Effector memory CD4-positive, alpha-beta T cell (primary cell): ENCODE measurements at places on chromosomes 2 and 18.

DNA sequence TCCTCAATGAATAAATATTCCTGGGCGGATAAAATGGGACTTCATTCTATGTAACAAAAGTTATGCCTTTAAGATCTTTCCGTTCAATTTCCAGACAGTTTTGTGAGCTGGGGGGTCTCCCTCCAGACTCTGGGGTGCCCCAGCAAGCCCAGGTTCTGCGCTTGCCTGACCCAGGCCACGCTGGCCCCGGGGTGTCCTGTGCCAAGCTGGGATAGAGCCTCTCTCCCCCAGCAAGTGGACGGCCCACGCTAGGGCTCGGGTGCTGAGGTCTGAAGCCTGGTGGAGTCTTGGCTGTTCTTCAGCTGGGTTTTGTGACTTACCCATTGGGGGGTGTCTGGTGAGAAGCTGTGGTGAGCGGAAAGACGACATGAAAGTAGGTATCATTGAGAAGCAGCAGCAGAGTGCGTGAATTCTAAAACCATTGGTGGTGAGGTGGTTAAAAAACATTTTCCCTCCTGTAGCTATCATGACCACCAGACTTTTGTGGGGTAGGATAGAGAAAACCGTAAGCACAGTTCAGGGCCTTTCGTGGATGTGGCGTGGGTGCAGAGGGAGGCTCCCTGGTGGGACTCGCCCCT lies 346.8 kb downstream of the ANAPC1 start:
- no peak for DNase-seq
- H3K27ac ChIP-seq = no peak overlapping the region
- peaks cover 3% of the 10 kb centered on the region for H3K4me1 ChIP-seq
- H3K4me3 ChIP-seq = no peak overlapping the region
- no peaks in the 10 kb centered on the region for H3K36me3 ChIP-seq

GRCh38 chr2:32200814-32201213 lies 35.1 kb downstream of the SLC30A6 start:
- H3K36me3 ChIP-seq = peaks cover 12% of the 10 kb centered on the region
- H3K27me3 ChIP-seq = no peaks in the 10 kb centered on the region
- no peak overlapping the region for H3K27ac ChIP-seq
- no peak overlapping the region for H3K4me3 ChIP-seq

DNA sequence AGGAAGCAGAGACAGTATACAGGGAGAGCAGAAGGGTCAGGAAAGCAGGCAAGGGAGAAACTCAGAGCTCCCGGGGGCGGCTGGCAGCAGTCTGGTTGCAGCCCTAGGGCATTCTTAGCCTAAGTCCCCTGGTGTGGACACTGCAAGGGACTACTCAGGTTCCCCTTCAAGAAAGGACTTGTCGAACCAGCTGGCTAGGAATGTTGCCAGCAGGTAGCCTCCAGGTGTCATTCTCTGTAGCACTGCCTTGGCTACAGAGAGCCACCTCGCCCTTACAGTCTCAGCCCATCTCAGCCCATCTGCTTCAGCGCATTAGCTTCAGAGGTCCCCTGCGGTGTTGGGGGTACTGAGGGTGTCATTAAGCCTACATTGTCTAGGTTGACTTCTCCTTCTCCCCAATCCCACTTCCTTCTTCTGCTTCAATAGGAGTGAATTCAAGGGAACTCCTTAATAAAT lies 11.3 kb upstream of the TMSB10 start:
- H3K4me1 ChIP-seq = peaks cover 37% of the 10 kb centered on the region
- H3K27me3 ChIP-seq = no peaks in the 10 kb centered on the region
- no peak for DNase-seq
- H3K27ac ChIP-seq = peak overlapping the region; percentile 62

DNA sequence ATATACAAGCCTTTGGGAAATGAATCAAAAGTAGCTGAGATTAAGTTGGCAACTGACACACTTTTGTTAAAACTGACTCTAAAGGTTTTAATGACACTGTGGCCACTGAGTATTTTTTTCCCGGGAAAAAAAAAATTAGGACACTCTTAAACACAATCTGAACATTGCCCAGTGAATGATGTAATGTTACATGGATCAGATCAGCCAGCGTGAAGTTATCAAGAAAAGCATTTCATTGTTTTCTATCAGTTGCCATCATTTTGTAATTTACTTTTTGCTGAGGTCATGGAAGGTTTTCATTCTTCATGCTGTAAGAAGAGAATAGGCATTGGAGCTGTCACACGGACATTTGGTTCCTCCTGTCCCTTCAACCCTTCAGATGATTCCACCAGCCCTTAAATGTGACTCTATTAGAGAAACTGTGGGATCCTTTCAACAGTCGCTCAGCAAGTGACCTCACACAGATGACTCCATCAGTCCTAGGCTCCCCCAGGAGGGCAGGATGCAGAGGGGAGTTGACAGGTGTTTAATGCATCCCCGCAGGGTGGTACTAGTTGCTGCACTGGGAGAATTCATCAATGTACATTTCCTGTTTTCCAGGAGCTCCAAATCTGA lies 164.2 kb downstream of the MGAT5 start:
- H3K27me3 ChIP-seq = no peaks in the 10 kb centered on the region
- no peak for DNase-seq
- no peaks in the 10 kb centered on the region for H3K4me1 ChIP-seq

- no peaks in the 10 kb centered on the region for H3K4me1 ChIP-seq
- H3K36me3 ChIP-seq = no peaks in the 10 kb centered on the region
- no peak overlapping the region for H3K27ac ChIP-seq
Observed at GRCh38 chr2:191311-192190, 72.3 kb downstream of the SH3YL1 start.

GRCh38 chr2:149612122-149612521 lies 24.5 kb upstream of the MMADHC start:
- no peaks in the 10 kb centered on the region for H3K36me3 ChIP-seq
- H3K27me3 ChIP-seq = no peaks in the 10 kb centered on the region
- H3K27ac ChIP-seq = no peak overlapping the region
- H3K4me1 ChIP-seq = no peaks in the 10 kb centered on the region
- DNase-seq = no peak

DNA sequence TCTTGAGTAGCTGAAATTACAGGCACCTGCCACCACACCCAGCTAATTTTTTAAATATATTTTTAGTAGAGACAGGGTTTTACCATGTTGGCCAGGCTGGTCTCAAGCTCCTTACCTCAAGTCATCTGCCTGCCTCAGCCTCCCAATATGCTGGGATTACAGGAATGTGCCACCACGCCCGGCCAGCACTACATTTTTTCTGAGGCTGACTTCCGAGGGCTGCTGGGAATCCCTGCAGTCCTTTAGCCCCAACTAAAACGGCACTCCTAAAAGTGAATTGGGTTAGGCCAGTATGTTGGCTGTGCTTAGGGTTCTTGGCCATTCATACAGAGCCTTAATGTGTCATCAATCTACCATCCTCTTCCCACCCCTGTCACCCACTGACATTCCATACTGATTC lies 375.4 kb downstream of the DCC start:
- H3K4me3 ChIP-seq = no peak overlapping the region
- H3K36me3 ChIP-seq = no peaks in the 10 kb centered on the region
- no peak overlapping the region for H3K27ac ChIP-seq
- H3K4me1 ChIP-seq = no peaks in the 10 kb centered on the region

GRCh38 chr2:56344771-56345170 lies 161.0 kb downstream of the CCDC85A start:
- H3K4me3 ChIP-seq = no peak overlapping the region
- H3K4me1 ChIP-seq = no peaks in the 10 kb centered on the region
- no peak for DNase-seq
- H3K36me3 ChIP-seq = no peaks in the 10 kb centered on the region
- H3K27me3 ChIP-seq = no peaks in the 10 kb centered on the region

DNA sequence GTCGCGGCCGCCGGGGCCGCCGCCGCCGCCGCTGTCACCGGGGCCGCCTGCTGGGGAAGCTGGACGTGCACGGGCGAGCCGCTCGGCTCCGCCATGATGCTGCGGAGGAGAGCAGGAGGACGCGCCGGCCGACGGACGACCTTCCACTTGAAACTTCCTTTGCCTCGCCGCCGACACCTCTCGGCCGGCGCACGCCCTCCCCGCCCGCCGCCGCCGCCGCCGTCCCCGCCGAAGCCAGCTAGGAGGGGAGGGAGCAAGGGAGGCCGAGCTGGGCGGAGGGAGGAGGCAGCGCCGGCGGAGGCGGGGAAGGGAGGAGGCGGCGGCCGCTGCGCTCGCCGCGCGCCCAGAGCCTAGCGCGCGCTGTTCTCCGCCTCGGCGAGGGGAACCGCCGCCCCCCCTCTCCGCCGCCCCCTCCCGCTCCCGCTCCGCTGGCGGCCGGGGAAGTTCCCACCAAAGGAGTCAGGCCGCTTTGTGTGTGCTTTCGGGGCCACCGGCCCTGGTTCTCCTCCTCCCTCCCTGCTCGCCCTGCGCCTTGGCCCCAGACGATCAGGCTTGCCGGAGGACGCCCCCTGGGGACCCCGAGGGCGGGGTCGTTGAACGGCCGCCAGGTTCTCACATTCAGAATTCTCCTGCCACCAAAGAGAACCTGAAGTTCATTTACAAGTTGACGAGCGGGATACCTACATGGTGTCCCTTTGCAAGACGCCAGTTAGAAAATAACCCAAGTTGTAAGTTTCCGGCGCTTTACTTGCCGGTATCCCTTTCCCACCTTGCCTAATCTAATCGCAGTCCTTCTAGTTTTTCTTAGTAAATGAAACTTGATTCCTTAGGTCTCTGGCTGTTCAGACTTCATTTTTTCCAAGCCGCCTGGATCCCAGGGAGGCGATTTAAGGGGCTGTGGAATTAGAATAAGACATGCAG lies at the start of gene STK39:
Gene STK39 (minus strand): TSS at position 255 of the 921 bp plus-strand sequence. CDS start 160 bp downstream, at position 95.
- H3K27me3 ChIP-seq = no peaks in the 10 kb centered on the region
- H3K27ac ChIP-seq = peak within 1 kb of the TSS; percentile 90
- H3K4me3 ChIP-seq = peak within 1 kb of the TSS; percentile 58
- no peaks in the 10 kb centered on the region for H3K36me3 ChIP-seq
- DNase-seq = peak; percentile 69
